ENCODE measurements at places on chromosomes 4 and X.

DNA sequence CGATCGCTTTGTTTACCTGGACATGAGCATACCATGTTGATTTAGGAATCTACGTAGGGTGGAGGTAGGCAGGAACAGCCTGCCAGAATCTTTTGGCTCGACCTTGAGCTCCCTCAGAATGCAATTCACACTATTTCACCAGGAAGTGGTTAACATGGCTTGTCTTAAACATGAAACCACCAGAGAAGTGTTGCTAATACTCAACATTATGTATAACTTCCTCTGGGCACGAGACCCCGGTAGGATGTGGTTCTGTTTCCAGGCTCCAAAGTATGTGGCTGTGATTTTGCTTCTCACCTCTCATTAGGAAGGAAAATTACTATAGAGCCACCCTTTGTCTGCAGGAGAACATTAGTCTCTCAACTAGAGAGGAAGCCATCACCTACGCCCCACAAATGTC lies 59.0 kb upstream of the VCX3B start:
- no peaks in the 10 kb centered on the region for H3K4me1 ChIP-seq
- no peak for DNase-seq
- H3K4me3 ChIP-seq = no peak overlapping the region
- no peaks in the 10 kb centered on the region for H3K36me3 ChIP-seq
- no peaks in the 10 kb centered on the region for H3K27me3 ChIP-seq

- H3K4me1 ChIP-seq = peaks cover 27% of the 10 kb centered on the region
- H3K4me3 ChIP-seq = no peak overlapping the region
- no peak overlapping the region for H3K27ac ChIP-seq
- peaks cover 60% of the 10 kb centered on the region for H3K36me3 ChIP-seq
- no peaks in the 10 kb centered on the region for H3K27me3 ChIP-seq
These were observed 86.2 kb downstream of the IRF2 start for GRCh38 chr4:184388106-184388505.

DNA sequence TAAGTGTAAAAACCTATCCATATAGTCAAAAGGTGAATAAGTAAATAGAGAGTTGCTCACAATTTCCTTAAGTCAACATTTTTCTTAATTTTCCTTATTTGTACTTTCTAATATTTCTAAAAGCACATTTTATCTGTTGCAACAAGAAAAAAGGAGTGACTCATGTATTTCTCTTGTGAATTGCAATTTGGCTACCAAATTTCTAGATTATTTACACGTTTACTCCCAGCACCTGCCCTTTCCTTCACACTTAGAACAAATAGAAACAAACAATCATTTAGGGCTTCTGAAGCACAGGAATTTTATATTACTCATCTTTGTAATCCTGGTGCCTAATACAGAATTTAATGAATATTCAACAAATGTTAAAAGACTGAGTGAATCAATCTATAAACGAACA lies 22.2 kb downstream of the BTC start:
- H3K36me3 ChIP-seq = no peaks in the 10 kb centered on the region
- H3K27me3 ChIP-seq = no peaks in the 10 kb centered on the region
- no peak for DNase-seq
- no peak overlapping the region for H3K27ac ChIP-seq
- H3K4me3 ChIP-seq = no peak overlapping the region

DNA sequence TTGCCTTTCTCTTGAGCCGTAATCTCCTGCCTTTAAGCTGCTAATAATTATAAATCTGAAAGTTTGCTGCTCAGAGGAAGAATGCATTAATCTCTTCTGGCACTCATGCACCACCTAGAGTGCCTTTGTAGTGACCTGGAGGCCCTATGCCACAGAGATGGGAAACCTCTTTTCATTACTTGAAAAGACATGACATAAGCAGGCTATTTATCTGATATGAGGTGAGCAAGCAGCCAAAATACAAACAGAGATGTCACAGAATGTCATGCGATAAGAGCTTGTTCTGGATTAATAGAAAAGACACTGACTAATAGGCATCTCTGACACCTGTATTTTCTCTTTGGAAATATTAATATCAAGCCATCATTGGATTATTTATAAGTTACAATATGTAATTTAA lies 42.3 kb downstream of the GABRB1 start:
- H3K27ac ChIP-seq = no peak overlapping the region
- H3K27me3 ChIP-seq = no peaks in the 10 kb centered on the region
- no peak overlapping the region for H3K4me3 ChIP-seq
- no peaks in the 10 kb centered on the region for H3K4me1 ChIP-seq

GRCh38 chr4:8069102-8069752 lies 89.4 kb downstream of the ABLIM2 start:
- H3K4me1 ChIP-seq = no peaks in the 10 kb centered on the region
- H3K4me3 ChIP-seq = no peak overlapping the region
- H3K36me3 ChIP-seq = no peaks in the 10 kb centered on the region
- H3K27ac ChIP-seq = no peak overlapping the region
- no peaks in the 10 kb centered on the region for H3K27me3 ChIP-seq
